ENCODE measurements at places on chromosomes 12 and 14.

- no peak for DNase-seq
Observed at GRCh38 chr14:51881636-51882035, 21.2 kb downstream of the GNG2 start.

DNA sequence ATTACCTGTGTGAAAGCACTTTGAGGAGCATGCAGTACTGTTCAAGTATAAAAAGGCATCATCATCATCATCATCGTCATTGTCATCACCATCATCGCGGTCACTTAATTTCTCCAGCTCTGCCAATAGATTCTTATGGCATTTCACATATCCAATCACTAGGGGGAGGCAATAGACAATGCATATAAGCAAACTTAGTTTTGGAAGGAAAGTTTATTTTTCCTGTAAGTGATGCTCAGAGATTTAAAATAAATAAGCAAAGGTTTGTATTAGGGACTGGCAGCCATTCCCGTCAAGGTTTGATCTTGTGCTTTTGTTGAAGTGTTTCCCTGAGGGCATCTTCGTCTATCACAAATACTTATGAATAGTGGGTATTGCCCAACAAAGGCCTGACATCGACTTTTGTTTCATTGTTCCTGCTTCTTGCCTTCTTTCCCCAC is 127.4 kb downstream of the KTN1 start:
- no peak for DNase-seq

DNA sequence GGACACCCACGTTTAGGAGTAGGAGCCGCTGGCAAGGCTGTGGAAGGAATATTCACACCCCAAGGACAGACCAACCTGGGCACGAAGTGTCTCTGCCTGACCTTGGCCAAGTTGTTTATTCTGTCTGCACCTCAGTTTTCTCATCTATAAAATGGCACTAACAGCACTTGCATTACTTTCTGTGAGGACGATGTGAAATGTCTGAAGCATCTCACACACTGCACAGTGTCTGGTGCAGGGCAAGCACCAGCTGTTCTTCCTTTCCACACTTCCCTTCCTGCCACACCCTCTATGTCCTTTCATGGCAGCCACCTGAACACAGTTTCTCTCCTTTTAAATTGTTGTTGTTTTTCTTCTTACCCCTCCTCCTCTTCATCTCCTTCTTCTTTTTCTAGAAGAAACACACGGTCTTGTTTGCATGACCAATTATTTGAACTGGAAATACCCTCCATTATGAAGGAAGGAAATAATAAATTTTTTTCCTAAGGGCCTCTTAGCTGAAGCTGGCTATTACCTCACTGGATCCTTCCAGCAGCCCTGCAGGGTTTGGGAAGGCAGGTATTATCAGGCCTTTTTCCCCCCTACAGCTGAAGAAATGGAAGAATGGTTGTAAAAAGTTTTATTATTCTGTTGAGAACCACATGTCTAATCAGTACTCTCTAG is 42.9 kb upstream of the ATP23 start:
- no peak for DNase-seq

DNA sequence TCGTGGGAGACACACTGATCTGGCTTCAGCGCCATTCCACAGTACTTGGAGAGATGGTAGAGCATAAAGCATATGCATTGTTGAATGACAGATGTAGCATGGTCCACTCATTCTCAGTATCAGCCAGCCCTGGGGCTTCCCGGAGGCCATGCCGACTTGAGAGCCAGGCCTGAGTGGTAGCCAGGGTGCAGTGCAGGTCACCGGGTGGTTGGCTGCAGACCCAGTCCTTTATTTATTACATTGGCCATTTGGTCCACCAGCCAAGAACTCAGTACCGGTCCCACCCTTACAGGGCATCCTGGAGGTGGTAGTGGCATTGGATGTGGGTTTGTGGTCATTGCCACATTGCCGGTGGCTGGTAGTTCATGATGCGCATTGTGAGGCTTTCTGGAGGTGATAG is 121.6 kb upstream of the RTL1 start:
- DNase-seq, result no peak

GRCh38 chr14:33045760-33046159 is 107.1 kb downstream of the NPAS3 start:
- DNase-seq, result no peak

GRCh38 chr12:4807116-4807783 is 87.0 kb downstream of the GALNT8 start:
- no peak for DNase-seq

- no peak for DNase-seq
Observed at GRCh38 chr12:639566-639965, 23.7 kb downstream of the NINJ2 start.
